ENCODE measurements at places on chromosomes 3 and 15. TPM values are rescaled to one million over a fixed set of nuclear protein-coding genes. Genes with fewer than 3 reads are reported as not detected.

GRCh38 chr3:160398820-160399124 is 253 bp downstream of the IFT80 start:
- no peak for DNase-seq

DNA sequence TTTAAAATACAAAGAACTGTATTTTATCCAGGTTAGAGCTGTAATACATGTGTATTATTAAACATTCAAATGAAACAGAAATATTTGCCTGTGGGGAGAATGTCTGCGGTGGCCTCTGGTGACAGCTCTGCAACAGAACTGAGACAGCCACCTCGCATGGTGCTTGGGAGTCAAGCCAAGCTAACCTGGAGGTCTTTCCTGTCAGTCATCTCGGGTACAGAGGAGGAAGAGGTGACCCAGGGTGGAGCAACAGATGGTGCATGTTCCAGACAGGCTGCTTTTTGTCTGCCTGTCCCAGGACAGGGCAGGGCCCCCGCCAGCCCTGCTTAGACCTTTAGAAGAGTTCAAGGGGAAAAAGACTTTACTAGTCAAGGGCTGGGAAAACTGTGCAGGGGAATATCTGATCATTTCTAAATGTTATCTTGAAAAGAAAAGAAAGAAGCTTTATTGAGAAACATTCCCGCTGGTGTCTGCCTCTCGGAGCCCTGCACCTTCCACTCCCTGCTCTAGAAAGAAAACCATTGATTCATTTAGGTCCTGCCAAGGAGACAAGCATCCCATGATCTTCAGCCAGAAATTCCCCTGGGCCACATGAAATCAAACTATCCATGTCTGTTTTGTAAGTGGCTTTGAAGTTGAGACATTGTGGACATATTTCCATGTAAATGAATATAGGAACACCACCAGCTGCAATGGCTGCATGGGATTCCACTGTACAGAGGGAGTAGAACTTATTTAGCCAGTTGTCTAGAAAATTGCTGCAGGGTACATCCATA is 5.5 kb upstream of the NR2E3 start:
- no peak for DNase-seq

DNA sequence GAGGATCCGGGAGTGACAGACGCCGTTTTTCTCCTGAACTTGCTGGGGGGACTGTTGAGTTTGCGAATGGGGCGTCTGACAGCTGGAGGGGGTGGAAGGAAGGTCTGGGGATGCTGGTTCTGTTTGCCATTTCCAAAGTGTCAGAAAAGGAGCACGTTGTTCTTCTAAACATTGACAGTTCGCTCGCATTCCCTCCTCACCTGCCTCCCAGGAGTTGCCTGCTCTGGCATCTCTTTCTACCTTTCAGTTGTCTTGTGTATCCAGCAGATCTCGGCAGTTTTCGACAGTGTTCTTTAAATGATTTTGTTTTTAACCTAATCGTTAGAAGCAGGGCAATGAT is 829 bp downstream of the SELENOT start:
- no peak for DNase-seq

DNA sequence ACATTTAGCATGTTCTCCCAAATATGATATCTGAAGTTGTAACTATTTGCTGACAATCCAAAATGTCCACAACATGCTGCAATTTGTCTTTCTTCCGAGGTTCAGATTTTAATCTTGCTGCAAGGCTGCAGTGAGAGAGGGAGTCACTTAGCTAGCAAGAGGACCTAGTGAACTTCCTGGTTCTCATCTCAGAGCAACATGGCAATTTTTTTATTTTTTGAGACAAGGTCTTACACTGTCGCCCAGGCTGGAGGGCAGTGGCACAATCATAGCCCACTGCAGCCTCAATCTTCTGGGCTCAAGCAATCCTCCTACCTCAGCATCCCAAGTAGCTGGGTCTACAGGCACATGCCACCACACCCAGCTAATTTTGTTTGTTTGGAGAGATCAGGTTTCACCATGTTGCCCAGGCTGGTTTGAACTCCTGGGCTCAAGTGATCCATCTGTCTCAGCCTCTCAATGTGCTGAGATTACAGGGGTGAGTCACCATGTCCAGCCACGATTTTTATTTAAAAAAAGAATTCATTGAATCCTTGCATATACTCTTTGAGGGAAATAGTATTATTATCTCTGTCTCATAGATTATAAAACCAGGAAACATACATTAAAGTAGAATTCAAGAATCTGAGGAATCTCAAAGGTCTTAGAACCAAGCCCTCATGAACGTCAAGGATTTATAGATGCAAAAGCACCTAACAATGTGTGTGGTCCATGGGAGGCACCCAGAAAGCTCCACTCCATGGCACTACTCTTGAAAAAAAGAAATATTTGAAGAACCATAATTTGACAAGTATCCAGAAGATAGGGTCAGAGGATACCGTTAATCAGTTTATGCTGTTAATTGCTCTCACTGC is 9.1 kb downstream of the HDC start:
- no peak for DNase-seq

DNA sequence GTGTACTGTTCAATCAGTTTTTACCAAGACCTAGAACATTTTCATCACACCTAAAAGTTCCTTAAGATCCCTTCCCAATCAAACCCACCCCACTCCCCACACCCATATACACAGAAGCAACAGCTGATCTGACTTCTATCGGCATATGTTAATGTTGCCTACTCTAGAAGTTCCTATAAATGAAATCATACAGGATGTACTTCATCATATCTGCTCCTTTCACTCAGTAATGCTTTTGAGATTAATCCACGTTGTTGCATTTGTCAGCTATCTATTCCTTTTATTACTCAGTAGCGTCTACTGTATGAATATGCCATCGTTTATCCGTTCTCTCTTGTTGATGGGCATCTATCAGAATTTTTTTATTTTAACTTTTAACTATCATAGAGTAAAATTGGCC is 14.3 kb upstream of the FILIP1L start:
- no peak for DNase-seq

GRCh38 chr15:42348083-42348482 is 11.2 kb upstream of the CAPN3 start:
- no peak for DNase-seq

Gene STT3B
- 104 TPM for total RNA-seq

Gene HTR3E
- not detected for total RNA-seq

Gene SCAMP5
- 0.90 TPM for total RNA-seq

Gene ACSBG1
- not detected for total RNA-seq

All from activated T-cell treated with anti-CD3 and anti-CD28 coated beads, Interleukin-2, amount 50 U/mL, for 4 hours (primary cell).